Lung (tissue), 17 donors: ENCODE measurements at places on chromosomes 12 and 14. TPM values are rescaled to one million over a fixed set of nuclear protein-coding genes. Genes with fewer than 3 reads are reported as not detected.

Gene PTPRB
- 15.5 TPM for polyA plus RNA-seq

Gene FAM186B
- 0.31 TPM for polyA plus RNA-seq

Gene OTX2
- not detected for polyA plus RNA-seq

Gene PIANP
- polyA plus RNA-seq: 0.23 TPM

Gene PTGER2
- polyA plus RNA-seq: 2.0 TPM

Gene PRH2
- 0.31 TPM for polyA plus RNA-seq

Gene FGF23
- not detected for polyA plus RNA-seq

Gene DENR
- polyA plus RNA-seq: 19.5 TPM

Gene BMP4
- polyA plus RNA-seq: 10.5 TPM

Gene KRT6B
- polyA plus RNA-seq: 0.63 TPM

Gene TRPV4
- polyA plus RNA-seq: 2.3 TPM

Gene TRHDE
- 0.19 TPM for polyA plus RNA-seq

Gene RTN1
- 2.4 TPM for polyA plus RNA-seq

Gene GDF11
- 0.93 TPM for polyA plus RNA-seq

Gene OR10G3
- polyA plus RNA-seq: not detected

Gene AQP5
- polyA plus RNA-seq: 30.8 TPM

Gene NKX2-1
- 53.4 TPM for polyA plus RNA-seq

Gene TSPAN8
- 18.6 TPM for polyA plus RNA-seq

Gene TSPAN11
- polyA plus RNA-seq: 2.6 TPM

Gene ZNF384
- 29.0 TPM for polyA plus RNA-seq

Gene ZNF891
- 0.93 TPM for polyA plus RNA-seq

Gene FLVCR2
- polyA plus RNA-seq: 37.6 TPM

Gene YAF2
- 9.4 TPM for polyA plus RNA-seq

Gene PSME1
- polyA plus RNA-seq: 311 TPM
